CD8-positive, alpha-beta memory T cell (primary cell): ENCODE measurements at places on chromosomes 6 and 20.

DNA sequence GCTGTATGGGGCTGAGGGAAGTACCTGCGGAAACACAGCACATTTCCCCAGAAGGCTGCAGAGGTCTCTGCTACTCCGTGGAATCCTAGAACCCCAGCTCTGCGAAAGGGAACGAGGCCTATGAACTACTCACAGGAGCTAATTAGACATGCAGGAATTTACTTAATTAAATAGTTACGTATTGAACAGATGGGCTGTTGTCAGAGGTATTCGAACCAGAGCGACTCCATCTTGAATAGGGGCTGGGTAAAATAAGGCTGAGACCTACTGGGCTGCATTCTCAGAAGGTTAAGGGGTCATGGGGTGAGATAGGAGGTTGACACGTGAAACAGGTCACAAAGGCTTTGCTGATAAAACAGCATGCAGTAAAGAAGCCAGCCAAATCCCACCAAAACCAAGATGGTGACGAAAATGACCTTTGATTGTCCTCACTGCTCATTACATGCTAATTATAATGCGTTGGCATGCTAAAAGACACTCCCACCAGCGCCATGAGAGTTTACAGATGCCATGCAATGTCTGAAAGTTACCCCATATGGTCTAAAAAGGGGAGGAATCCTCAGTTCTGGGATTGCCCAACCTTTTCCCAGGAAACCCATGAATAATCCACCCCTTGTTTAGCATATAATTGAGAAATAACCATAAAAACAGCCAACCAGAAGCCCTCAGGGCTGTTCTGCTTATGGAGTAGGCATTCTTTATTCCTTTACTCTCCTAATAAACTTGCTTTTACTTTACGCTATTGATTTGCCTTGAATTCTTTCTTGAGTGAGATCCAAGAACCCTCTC lies 14.7 kb upstream of the SSTR4 start:
- DNase-seq: no peak

DNA sequence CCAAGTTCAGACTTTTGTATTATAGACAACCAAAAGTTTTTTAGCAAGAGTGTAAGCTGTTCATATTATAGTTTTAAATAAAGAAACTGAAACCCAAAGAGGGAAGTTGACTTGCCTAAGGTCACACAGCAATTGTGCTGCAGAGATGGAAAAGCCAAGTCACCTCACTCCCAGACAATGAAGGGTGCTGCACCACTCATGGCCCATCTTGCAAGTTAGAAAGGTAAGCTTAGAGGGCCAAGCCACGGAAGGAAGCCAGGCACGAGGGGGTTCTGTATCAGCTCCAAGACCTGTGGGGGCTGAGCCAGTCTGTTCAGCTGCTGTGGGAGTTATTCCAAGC lies 860 bp downstream of the DEFB124 start:
- no peak for DNase-seq

GRCh38 chr6:44974511-44974910 lies 353.6 kb upstream of the RUNX2 start:
- no peak for DNase-seq

- no peak for DNase-seq
These were observed 1414.1 kb upstream of the EYS start for GRCh38 chr6:67121115-67121514.

DNA sequence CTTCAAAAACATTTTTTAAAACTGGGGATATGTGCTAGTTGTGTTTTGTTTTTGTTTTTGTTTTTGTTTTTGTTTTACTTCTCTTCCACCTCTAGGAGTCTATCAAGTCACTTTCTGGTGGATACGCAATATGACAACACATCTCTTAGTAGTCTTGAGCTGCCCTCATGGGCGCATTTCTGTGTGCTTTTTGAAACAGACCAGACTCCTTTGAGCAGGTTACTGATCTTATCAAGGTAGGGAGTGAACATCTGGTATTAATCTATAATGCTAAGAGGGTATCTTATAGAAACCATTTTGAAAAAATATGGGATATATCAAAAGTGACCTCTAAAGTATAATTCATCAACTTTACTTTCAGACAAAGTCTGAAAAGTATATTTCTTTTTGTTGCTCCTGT lies 56.2 kb downstream of the PKIB start:
- no peak for DNase-seq

GRCh38 chr6:35087361-35088280 lies 53.5 kb downstream of the TCP11 start:
- DNase-seq: no peak

DNA sequence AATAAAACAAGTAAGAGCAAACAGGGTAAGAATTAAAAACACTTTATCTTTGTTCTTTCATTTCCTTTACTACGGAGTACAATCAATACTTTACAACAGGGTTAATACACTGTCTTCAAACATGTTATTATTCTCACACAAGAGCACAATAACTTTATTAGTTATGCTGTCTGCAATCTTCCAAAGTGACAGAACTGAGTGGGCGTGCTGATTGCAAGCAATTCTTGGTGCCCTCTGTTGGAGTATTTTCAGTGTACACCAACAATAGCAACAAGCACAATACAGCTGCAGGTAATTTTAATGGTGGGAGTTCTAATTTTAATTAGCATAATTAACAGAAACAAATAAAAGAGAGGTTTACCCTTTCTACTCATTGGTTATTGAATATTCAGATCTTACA lies 33.9 kb upstream of the PTPRK start:
- no peak for DNase-seq
